ENCODE measurements at places on chromosomes 4 and X.

GRCh38 chr4:7255488-7255881 is 63.1 kb downstream of the SORCS2 start:
- no peak for DNase-seq

DNA sequence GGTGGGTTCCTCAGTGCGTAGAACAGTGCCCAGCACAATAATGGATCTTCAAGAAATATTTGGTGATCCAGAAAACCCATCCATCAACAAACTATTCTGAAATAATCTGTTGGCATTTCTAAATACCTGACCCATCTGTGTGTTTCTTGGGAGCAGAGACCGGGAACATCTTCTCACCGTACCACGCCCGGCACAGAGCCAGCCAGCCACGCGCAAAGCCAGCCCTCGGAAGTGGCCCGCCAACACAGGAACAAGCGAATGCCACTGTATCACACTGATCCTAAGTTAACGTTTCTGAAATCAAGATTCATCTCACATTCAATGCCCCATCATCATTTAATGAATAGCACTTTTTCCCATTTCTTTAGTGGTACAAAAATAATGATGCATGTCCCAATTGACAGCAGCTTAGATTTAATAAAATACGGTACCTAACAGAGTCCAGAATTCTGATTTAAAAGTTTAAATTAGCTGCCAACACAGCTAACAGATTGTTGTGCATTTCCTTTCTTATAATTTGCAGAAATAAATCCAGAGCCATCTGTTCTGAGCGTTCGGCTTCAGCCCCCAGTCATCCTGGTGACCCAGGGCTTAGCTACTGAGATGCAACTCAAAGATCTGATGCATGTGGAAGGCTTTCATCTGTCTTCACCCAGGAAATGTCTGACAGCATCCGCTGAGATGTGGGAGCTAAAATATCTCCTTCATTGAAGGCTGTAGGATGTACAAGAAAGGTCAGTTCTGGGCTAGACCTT is 44.2 kb downstream of the JAKMIP1 start:
- no peak for DNase-seq

GRCh38 chr4:106507440-106507839 is 138.9 kb upstream of the GIMD1 start:
- DNase-seq, result no peak

DNA sequence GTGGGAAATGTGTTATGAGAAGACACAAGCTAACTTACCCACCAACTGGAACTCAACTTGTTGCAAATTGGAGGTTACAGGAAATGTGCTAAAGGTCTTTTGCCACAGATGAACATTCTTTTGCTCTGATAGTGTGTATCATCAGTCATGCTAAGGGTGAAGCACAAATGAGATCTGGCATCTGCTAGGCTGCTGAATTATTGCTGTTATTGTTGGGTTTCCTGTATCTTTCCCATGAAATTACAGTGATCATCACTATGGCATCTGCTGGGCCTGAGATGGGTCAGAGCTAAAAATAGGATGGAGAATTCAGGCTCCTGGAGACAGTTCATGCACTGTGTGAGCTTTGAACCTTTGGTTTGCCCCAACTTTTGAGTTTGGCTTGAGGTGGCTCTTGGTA is 124.5 kb downstream of the NPNT start:
- no peak for DNase-seq

GRCh38 chrX:142054094-142054493 is 150.4 kb downstream of the MAGEC1 start:
- no peak for DNase-seq

- no peak for DNase-seq
These were observed 62.7 kb upstream of the HELT start for GRCh38 chr4:184955636-184956035.

DNA sequence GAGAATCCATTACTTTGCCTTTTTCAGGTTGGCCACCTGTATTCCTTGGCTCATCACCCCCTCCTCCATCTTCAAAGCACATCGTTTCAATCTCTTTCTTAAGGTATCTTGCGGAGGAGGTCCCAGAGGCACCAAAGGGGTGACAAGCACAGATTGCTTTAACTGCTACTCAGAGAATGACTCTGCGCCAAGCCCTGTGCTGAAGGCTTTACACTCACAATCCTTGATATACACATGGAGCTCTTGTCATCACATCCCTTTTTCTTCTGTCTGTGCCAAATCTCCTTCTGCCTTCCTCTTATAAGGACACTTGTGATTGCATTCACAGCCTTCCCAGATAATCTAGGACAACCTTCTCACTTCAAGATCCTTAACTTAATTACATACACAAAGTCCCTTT is 134.7 kb upstream of the MAMLD1 start:
- DNase-seq, result no peak

- peak; percentile 43 for DNase-seq
These were observed at the start of gene PCDH7 for GRCh38 chr4:30720021-30720660. Gene PCDH7 (plus strand): TSS chr4:30720369. CDS start chr4:30721423, 1,054 bp downstream.
